COLO829 (cell line): ENCODE measurements at places on chromosomes 2 and 18.

- peak; percentile 7 for DNase-seq
These were observed 759.4 kb downstream of the ADCYAP1 start for GRCh38 chr18:1663879-1664705.

- DNase-seq: no peak
These were observed 65.3 kb upstream of the CCDC85A start for GRCh38 chr2:56118474-56118873.

DNA sequence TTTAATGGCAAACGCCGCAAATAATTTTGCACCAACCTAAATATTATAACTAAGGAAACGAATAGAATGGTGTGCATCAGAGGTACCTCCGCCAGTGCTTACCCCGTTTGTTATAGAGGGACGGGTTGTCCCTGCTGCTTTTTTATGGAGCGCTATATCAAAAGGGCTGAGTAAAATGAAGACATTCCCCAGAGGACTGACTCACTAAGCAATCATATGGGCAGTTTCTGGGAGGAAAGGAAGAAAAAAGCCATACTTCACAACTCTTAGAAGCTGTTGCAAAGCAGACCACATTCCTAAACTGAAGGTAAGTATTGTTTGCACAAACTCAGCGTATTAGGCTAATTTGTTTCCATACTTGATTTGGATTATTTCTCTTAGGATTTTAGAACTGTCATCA, 12.9 kb downstream of the ID2 start:
- peak; percentile 54 for DNase-seq

DNA sequence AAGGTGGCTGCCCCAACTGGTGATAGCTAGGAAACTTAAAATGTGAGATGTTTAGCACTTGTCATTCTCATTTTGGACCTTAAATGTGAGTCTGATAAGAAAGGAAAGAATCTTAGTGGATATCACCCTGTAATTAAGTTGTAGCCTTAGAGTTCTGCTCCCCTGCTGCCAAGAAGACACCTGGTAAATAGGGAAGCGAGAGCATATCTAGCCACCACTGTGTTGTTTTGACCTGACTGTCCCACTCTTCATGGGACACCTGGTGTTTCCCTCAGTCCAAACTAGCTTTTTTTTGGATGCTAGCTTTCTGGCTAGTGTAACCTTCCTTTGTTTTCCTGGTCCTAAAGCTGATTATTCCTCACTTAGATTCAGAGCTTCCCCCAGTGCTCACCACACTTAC, 357.6 kb downstream of the RAD51AP2 start:
- DNase-seq: no peak

DNA sequence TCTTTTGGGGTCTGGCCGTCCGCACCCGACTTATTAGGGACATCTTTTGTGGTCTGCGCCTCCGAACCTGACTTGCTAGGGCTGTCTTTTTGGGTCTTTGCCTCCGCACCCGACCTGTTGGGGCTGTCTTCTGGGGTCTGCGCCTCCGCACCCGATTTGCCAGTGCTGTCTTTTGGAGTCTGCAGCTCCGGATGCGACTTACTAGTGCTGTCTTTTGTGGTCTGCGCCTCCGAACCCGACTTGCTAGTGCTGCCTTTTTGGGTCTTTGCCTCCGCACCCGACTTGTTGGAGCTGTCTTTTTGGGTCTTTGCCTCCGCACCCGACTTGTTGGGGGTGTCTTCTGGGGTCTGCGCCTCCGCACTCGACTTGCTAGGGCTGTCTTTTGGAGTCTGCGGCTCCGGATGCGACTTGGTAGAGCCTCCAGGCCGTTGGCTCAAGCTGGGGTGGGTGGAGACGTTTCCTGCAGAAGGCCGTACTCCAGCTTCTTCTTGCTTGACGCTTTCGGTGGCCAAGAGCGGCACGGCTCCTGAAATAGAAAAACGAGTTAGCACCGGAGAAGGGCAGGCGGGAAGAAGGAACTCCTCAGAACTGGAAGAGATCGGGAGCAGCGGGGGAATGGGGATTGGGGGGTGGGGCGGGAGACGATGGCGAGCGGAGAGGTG, 498 bp downstream of the TGOLN2 start:
- peak; percentile 50 for DNase-seq
